Aorta (tissue), 5 donors: ENCODE measurements at places on chromosomes 1 and 21.

- DNase-seq = no peak
These were observed 10.6 kb downstream of the PTGER3 start for GRCh38 chr1:71037066-71037465.

DNA sequence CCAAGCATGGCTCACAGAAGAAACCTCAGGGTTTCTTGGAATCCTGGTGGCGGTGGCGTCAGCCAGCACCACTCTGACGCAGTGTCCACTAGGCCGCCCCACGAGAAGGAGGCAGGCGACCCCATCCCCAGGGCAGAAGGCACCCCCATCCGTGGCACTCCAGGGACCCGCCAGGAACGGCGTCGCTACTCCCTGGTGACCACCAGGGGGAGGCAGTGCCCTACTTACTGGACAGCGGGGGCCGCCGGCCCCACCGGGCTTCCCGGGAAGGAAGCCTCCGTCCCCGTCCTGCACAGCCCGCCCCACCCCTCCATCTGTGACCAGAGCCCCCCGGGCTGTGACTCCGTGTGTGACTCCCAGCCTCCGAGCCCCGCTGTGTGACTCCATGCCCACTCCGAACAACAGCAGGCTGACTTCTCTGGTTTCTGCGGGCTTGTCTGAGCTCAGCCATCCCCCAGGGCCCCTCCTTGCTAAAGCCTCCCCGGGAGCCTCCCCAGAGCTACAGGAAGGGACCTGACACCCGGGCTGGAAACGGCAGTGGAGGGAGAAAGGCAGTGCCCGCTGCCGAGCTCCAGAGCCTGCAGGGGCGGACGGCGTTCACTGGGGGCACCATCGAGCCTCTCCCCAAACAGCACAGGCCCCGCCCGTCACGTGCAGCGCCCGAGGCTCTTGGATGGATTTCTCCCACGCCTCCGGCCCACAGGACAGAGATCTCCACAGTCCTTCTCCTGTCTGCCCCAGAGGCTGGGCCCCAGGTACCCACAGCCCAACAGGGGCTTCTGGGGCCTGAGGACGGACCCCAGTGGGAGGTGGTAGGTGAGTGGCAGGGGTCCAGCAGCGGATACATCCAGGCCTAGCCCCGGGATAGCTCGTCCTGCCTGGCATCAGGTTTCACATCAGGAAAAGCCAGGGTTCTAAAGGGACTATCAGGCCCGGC lies 21.1 kb downstream of the KIF17 start:
- DNase-seq = peak; percentile 91

DNA sequence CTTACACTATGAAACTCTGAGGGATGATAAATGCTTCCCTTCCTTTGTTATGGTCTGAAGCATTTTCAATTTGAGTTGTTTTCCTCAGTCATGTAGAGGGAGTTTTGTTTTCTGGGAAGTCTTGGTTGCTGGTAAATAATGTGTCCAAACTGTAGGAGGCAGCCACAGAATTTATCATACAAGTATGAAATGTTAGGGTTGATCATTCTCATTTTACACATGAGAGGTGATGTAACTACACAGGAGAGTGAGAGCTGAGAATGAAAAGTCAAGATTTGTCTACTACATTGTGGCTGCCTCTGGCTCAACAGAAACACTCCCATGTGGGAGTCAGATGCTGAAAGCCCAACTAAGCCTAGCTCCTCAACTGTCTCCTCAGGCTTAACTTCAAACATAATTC lies 182.5 kb upstream of the SGIP1 start:
- no peak for DNase-seq

DNA sequence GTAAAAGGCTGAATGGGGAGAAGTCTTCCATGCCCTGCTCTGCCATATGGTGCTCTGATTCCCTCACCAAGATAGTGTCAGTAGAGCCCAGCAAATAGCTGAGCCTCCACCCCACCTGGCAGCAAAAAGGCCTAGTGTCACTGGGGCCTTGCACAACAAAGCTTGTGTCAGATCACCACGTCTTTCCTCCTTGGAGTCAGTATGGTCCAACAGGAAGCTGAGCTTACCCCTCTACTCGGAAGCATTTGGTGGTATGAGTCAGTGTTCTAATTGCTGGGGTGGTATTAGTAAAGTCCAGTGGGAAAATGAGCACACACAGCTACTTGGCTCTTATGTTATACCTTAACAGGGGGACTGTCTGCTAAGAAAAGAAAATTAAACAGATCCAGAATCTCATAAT lies 18.7 kb upstream of the RRP15 start:
- DNase-seq = no peak

GRCh38 chr1:37498872-37499617 lies 15.5 kb downstream of the MEAF6 start:
- no peak for DNase-seq

DNA sequence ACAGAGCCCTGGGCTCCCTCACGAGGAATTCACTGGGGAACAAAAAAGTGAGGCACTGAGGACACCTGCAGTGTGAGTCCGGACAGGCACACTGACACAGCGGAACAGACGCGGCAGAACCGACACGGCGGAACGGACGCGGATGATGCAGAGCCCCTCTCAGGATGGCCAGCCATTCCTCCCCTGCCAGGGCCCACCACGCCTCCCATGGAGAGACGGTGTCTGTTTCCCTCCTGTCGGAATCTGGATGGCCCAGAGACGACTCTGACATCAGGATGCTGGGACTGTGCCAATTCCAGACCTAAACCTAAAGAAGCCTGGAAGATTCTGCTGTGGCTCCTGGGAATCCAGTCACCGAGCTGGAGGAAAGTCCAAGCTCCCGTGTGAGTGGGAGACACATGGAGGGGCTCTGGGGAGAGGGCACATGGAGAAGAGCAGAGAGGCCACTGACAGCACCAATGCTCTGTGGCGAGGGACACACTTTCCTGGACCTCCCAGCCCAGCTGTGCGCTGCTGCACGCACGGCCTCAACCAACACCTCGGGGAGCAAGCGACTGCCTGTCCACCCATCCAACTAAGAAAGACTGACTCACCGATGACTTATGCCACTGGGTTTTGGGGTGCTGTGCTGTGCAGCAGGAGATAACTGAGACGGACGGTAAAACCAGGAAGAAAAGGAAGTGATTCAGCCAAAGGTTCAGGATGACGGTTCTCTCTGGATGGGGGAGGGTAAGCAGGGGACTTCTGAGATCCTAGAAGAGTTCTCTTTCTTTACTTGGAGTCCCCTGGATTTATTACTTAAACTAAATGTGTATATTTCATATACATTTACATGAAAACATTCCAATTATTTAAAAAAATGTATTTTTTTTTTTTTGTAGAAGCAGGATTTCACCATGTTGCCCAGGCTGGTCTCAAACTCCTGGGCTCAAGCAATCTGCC lies 23.3 kb downstream of the ZBTB17 start:
- DNase-seq = no peak

DNA sequence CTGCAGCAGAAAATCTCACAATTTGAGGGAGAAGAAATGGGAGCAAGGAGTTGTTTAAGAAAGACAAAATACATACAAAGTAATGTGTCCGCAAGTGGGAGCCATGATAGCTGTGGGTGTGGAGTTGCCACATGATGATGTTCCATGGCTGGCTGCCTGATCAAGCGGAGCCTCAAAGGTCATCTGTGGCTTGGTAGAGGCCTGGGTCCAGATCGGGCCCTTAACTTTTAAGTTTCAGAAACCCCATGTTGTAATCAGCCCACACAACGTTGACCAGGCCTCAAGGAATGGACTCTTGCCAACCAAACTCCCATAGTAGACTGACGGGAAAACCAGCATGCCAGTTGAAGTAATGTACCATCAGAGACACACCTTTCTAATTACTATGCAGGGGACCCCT lies 64.7 kb upstream of the ANGPTL1 start:
- no peak for DNase-seq

GRCh38 chr1:23561813-23562100 lies 2.5 kb upstream of the ID3 start:
- no peak for DNase-seq

- no peak for DNase-seq
These were observed 14.9 kb downstream of the ETV3L start for GRCh38 chr1:157084720-157085119.

- DNase-seq = no peak
These were observed 62.0 kb upstream of the ST6GALNAC3 start for GRCh38 chr1:76012341-76013205.

DNA sequence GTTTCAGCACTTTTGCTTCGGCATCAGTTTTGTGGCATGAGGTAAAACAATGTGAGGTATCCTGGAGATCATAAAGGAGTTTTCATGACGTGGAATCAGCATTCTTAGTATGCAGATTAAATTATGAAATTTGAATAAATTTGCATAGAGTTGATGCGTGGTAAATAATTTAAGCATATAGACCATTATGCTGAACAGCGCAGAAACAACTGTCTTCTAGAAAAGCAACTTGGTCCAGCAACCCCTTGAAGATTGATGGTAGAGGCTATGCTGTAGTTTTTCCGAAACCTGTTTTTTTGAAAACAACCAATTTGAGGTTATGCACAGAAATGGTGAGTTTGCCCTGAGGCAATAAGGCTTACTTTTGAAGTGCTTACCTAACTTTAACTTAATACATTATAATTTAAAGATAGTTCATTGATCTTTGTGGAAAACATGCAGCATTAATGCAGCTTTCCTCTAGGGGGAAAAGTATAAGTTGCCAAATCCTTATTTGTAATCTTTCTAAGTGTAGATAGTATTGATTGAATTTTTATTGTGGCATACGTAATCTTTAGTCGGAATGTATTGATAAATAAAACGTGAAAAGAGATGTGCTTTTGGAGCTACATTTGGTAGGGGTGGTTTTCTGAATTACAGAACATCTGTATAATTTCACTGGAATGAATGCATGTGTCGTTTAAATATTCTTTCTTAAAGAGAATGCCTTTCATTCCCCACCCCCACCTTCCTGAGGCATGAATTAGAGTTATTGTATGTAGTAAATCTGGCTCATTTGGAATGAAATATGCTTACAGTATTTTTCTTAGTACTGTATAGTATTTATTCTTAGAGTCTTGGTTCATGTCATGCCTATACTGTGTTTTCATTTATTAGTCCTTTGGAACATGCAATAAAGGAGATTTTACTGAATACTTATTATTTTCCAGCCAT lies 3.8 kb downstream of the PRDM2 start:
- no peak for DNase-seq

GRCh38 chr1:234997896-234998741 lies 130.5 kb downstream of the TOMM20 start:
- DNase-seq = peak; percentile 81

DNA sequence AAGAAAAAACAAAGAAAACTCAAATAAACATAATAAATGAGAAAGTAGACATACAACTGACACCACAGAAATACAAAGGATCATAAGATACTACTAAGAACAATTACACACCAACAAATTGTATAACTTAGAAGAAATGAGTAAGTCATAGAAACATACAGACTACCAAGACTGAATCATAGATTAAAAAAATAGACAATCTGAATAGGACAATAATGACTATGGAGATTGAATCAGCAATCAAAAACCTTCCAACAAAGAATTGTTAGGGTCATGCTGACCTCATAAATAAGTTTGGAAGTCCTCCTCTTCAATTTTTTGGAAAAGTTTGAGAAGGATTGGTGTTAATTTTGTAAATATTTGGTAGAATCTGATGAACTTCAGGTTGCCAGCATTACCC lies 159.0 kb downstream of the PTBP2 start:
- no peak for DNase-seq

DNA sequence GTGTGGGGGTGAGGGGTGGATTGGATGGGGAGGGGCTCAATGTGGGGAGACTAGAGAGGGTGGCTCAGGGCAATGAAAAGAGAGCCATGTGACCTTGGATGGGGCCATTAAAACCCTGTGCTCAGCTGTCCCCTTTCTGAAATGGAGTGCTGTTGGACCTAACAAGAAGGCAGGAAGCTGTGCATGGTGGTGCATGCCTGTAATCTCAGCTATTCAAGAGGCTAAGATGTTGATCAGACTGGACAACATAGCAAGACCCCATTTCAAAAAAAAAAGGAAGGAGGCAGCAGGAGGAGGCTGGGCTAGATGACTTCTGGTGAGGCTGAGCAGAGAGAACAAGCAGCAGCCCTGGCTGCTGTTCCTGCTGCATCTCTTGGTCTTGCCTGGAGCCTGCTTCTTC lies 7.0 kb downstream of the OPRD1 start:
- no peak for DNase-seq

DNA sequence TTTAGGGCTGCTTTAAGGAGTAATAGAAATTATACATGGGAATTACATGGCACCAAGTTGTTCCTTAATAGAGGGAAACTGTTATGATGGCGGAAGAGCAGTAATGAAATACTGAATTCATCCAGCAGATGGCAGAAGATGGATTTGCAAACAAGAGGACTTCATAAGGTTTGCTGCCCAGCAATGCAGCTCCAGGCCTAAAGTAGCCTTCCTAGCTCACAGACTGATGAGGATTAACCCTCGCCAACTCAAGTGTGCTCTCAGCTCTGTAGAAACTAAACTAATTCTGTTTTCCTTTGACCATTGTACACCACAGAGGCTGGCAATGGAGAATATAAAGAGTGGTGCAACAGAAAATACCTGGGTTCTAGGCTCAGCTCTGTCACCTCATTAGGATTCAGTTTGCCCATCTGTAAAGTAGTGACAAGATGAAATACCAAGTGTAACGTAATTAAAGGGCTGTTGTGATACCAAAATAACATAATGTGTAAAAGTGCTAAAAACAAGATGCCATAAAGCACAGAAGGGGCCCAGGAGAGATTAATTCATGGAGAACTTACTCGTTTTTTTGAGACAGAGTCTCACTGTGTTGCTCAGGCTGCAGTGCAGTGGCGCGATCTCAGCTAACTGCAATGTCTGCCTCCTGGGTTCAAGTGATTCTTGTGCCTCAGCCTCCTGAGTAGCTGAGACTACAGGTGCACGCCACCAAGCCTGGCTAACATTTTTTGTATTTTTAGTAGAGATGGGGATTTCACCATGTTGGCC lies 102.4 kb upstream of the SERBP1 start:
- no peak for DNase-seq

DNA sequence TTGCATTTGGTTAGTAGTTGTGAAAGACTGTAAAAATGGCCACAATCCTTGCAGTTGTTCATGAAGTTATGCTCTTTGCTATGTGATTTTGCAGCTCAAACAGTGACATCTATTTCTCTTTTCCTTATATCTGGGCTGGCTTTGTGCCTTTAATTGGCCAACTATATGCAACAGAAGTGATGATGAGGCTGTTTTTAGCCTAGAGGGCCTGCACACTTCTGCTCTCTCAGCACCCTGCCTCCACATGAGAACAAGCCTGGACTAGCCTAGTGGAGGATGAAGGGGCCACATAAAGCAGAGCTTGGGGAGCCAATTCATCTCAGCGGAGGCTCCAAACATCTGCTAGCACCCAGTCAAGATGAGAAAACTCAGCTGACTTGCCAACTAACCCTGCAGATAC lies 339.8 kb downstream of the OMA1 start:
- no peak for DNase-seq

- DNase-seq = no peak
These were observed 111.9 kb upstream of the C1orf105 start for GRCh38 chr1:172308577-172308976.

- no peak for DNase-seq
These were observed at the start of gene IGFN1 for GRCh38 chr1:201190624-201191051. Gene IGFN1 (plus strand): TSS chr1:201190824. CDS start chr1:201193294, 2,470 bp downstream.

GRCh38 chr1:114979278-114979891 lies 50.2 kb upstream of the TSHB start:
- no peak for DNase-seq

GRCh38 chr1:85065550-85065949 lies 17.2 kb upstream of the MCOLN3 start:
- no peak for DNase-seq
